ENCODE measurements at places on chromosomes 2 and 18.

DNA sequence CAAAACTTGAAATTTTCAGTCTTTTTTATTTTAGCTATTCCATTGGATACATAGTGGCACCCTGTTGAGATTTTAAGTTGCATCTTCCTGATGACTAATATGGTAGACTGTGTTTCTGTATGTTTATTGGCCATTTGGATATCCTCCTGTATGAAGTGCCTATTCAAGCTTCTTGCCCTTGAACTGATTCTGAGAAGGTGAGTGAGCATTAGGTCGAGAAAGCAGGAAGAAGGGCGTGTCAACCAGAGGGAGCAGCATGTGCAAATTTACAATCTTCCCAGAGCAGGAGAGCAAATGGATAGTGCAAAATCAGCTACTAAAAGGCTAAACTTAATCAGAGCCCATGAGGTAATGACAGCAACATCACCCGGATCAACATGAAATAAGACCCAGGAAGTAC, 8.6 kb downstream of the INPP1 start:
- no peak for DNase-seq

DNA sequence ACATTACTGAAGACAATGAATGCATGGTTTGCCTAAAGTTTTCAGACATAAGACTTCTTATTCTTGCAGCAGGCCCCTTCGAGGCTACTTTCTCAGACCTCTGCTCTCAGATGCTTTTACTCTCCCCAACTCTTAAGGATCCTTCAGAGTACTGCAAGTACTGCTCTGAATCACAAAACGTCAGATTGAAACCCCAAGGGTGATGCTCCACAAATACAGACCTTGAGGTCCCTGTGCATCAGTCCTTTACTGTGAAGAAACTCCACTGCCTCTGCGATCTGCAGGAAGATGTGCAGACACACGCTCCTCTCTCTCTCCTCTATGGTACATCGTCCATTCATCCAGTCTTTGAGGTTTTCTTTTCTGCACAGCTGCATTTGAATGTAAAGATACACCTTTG, 52.8 kb downstream of the EIF2AK3 start:
- no peak for DNase-seq

GRCh38 chr2:9179572-9180201, 26.9 kb upstream of the ASAP2 start:
- peak; percentile 79 for DNase-seq

GRCh38 chr2:132517386-132517785, 100.8 kb downstream of the GPR39 start:
- DNase-seq, result no peak

DNA sequence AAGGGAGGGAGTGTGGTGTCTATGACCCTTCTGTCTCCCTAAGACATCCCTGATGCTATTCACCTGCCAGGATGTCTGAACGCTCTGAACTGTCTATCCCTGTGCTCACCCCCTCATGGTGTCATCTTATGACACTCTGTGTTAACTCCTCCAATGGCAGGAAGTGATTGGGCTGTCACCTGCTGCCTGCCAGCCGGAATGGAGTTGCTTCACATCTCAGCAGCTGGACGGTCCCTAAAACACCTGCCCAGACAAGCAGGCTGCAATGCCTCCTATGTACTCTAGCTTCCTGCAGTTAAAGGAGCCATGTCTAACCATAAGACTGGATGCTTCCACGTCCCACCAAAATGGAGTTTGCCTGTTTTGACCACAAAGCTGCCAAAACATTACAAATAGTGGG, 99.9 kb downstream of the CPO start:
- DNase-seq, result no peak

DNA sequence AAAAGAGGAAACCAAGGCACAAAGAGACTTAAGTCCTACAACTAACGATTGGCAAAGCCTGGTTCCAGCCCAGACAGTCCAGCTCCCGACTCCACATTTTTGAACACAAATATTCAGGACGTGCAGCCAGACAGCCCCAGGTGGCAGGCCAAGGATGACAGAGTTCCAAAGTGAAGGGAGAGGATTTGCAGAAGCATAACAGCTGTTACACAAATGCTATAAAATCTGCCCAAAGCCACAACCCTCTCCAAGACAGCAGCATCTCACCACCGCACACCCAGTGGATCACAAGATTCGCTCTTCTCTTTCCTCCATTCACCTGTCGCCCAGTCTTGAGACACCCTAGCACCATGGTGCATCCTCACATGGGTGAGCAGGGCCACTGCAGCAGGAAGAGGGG, 227.1 kb upstream of the ID2 start:
- DNase-seq, result no peak

DNA sequence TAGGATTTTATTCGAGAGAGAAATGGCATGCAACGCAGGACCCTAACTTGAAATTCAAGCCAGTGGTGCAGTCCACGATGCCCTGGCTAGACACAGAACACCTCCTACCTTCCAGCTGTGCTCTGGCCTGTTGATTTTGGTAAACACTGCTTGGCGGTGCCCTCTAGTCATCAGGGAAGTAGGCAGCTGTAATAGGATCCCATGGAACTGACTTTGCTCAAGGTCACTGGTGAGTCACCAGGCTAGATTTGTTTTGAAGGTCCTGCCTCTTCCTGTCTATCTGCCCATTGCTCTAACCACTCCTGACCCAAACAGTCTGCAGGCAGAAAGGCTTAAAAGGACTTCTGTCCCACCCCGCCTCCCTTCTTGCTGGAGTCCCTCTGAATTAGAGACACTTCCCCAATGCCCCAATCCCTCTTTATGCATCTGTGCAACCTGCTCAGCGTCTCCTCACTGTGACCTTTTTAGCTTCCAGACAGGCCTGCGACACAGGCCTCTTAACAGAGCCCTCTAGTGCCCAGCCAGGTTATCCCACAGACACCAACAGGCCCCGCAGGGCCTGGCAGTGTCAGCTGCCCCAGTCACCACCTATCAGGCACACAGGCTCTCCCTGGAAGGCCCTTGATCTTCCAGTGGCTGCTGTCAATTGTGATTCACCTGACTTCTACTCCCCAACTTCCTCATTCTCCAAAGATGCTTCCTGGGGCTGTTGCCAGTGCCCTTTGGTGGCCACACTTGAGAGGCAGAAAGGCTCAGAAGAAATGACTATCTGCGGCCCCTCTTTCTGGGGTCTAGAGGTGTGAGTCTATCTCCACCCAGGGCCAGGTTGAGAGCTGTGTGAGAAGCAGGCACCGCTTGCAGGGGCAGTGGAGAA, 5.2 kb downstream of the TMEM127 start:
- DNase-seq, result peak; percentile 78

- DNase-seq, result no peak
Measured at GRCh38 chr2:135056790-135057189, 4.7 kb downstream of the RAB3GAP1 start.

DNA sequence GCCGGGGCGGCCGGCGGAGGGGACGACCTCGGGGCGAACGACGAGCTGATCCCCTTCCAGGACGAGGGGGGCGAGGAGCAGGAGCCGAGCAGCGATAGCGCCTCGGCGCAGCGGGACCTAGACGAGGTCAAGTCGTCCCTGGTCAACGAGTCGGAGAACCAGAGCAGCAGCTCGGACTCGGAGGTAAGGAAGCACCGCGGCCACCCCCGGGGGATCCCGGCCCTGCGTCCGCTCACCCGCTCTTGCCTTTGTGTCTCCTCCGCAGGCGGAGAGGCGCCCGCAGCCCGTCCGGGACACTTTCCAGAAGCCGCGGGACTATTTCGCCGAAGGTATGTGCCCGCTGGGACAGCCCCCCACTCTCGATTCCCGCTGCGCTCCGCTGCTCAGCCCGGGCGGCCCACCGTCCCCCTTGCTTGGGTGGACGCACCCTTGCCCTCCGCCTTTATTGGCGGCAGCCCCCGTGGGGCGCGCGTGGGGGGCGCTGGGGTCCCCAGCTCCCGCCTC, 611 bp downstream of the TCF7L1 start:
- peak; percentile 72 for DNase-seq

GRCh38 chr2:149184991-149185390, 145.4 kb upstream of the LYPD6 start:
- DNase-seq, result no peak

GRCh38 chr2:143682436-143683055, 553.3 kb downstream of the ARHGAP15 start:
- no peak for DNase-seq

DNA sequence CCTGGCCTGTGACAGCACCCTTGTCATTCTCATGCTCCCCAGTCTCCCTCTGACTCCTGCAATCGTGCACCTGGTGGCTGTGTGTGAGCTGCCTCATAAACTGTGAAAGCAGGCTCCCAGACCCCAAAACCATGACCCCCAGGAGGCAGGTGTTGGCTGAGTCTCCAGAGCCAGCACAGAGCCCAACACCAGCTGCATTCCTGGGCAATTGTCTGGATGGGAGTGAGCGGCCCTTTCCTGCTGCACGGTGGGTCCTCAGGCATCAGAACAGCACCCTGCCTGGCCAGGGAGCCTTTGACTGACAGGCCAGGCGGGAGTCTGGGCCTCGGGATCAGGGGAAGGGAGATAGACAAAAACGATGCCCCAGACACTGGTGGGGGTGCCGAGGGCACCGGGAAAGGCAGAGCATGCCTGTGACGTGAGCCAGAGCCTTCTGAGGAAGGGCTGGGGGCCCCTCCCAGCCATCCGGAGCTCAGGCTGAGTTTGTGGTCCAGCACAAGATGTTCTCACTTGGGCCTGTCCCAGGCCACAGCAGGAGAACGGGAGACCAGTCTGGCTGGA, 135.1 kb upstream of the GPC1 start:
- DNase-seq, result no peak

DNA sequence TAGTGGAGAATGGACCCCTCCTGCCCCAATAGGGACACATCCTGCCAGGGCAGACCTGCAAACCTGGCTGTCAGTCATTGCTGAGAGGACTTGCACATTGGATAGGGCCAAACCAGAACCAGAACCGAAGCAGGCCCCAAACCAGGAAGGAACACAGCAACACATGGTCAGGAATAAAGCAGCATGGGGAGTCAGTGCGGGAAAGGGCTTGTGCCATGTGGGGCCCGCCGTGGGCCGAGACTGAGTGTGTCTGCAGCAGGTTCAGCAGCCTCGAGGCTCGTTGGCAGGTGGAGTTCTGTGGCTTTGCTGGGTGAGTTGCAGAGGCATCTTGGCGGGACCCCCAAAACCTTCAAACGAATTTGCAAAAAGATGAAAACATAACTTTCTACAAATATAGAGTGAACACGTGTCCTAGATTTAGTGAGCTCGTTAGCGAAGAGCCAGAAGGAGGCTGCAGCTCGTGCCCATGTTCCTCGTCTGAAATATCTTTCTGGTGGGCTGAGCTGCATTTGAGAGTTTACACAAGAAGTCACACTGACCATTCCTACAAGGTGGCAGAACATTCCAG, 44.9 kb upstream of the LDLRAD4 start:
- DNase-seq, result no peak

DNA sequence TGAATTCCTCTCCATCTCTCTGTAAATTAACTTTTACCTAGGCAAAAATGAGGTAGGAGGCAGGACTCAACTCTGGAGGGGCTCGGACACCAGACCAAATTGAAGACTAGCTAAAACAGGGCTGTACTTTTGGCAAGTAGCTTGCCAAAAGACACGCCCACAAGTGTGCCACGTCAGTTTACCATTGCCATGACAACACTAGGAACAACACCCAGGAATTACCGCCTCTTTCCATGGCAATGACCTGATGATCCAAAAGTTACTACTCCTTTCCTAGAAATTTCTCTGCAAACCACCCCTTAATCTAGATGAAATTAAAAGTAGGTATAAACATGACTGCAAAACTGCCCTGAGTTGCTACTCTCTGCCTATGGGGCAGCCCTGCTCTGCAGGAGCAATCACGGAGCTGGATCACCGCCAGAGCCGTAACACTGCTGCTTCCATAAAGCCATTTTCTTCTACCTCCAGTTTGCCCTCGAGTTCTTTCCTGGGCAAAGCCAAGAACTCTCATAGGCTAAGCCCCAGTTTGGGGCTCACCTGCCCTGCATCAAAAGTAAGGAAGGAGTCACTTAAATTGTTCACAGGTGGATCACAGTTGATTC, 66.0 kb upstream of the FAM136A start:
- DNase-seq, result no peak

GRCh38 chr2:161651547-161651946, 27.3 kb downstream of the SLC4A10 start:
- no peak for DNase-seq
